A549 treated with RU486 at 1 μM for 4 hours (cell line): ENCODE measurements at places on chromosomes 3 and 15. TPM values are rescaled to one million over a fixed set of nuclear protein-coding genes. Genes with fewer than 3 reads are reported as not detected.

GPR176 gene
- total RNA-seq, result 10.6 to 14.4 TPM (median 13.0 TPM) in 5 replicates

PODXL2 gene
- 7.8 to 10.7 TPM (median 10.3 TPM) in 5 replicates for total RNA-seq

SIDT1 gene
- 0.37 to 0.96 TPM (median 0.60 TPM) in 5 replicates for total RNA-seq

CORO2B gene
- total RNA-seq, result 2.8 to 4.4 TPM (median 3.6 TPM) in 5 replicates

TGM5 gene
- not detected in 5 replicates for total RNA-seq

TLR9 gene
- total RNA-seq, result 0.06 TPM in 1 of 5 replicates, not detected in the others

ZNF502 gene
- 1.3 to 2.2 TPM (median 1.4 TPM) in 5 replicates for total RNA-seq

GLCE gene
- 15.2 to 22.4 TPM (median 21.7 TPM) in 5 replicates for total RNA-seq

GATM gene
- total RNA-seq, result 2.2 to 3.0 TPM (median 2.5 TPM) in 5 replicates

OR5K2 gene
- total RNA-seq, result not detected in 5 replicates

NR2F2 gene
- 21.3 to 28.1 TPM (median 26.6 TPM) in 5 replicates for total RNA-seq

TEX9 gene
- total RNA-seq, result 1.7 to 5.9 TPM (median 4.8 TPM) in 5 replicates

FSIP1 gene
- total RNA-seq, result 0.32 to 1.0 TPM (median 0.59 TPM) in 5 replicates

SCAP gene
- total RNA-seq, result 20.7 to 31.5 TPM (median 27.9 TPM) in 5 replicates

GOLGA6L4 gene
- total RNA-seq, result 0.25 to 1.1 TPM (median 0.81 TPM) in 5 replicates

WDR82 gene
- total RNA-seq, result 44.7 to 57.1 TPM (median 51.6 TPM) in 5 replicates

APOD gene
- 0.56 to 0.82 TPM (median 0.68 TPM) in 5 replicates for total RNA-seq

ACSBG1 gene
- total RNA-seq, result 0.12 to 0.39 TPM (median 0.15 TPM) in 4 of 5 replicates, not detected in the other

ITPKA gene
- 1.6 to 2.5 TPM (median 2.0 TPM) in 5 replicates for total RNA-seq

ADAMTS9 gene
- total RNA-seq, result 0.54 to 0.87 TPM (median 0.74 TPM) in 5 replicates

FAIM gene
- total RNA-seq, result 16.5 to 27.5 TPM (median 21.2 TPM) in 5 replicates

RYR3 gene
- 0.05 to 0.07 TPM in 2 of 5 replicates, not detected in the others for total RNA-seq

ISL2 gene
- total RNA-seq, result 2.8 to 4.7 TPM (median 4.0 TPM) in 5 replicates

SSR3 gene
- total RNA-seq, result 126 to 193 TPM (median 178 TPM) in 5 replicates

EIF2A gene
- 68.8 to 98.8 TPM (median 75.2 TPM) in 5 replicates for total RNA-seq

ZNF80 gene
- not detected in 5 replicates for total RNA-seq

TUSC7 gene
- not detected in 5 replicates for total RNA-seq

TIMP4 gene
- 10.4 to 13.4 TPM (median 11.3 TPM) in 5 replicates for total RNA-seq

P2RY12 gene
- total RNA-seq, result not detected in 5 replicates

LIPC gene
- 0.15 to 0.37 TPM in 2 of 5 replicates, not detected in the others for total RNA-seq

VWA5B2 gene
- total RNA-seq, result 0.24 to 0.54 TPM (median 0.44 TPM) in 5 replicates

ARHGEF3 gene
- 6.1 to 8.6 TPM (median 7.9 TPM) in 5 replicates for total RNA-seq

CTXN2 gene
- 0.02 TPM in 1 of 5 replicates, not detected in the others for total RNA-seq

LMCD1 gene
- total RNA-seq, result 78.3 to 99.8 TPM (median 87.9 TPM) in 5 replicates

PLA1A gene
- total RNA-seq, result 0.27 to 0.52 TPM (median 0.38 TPM) in 5 replicates

CILP gene
- 0.04 to 0.09 TPM (median 0.05 TPM) in 5 replicates for total RNA-seq
